B cell (primary cell): ENCODE measurements at places on chromosomes 4 and X. TPM values are rescaled to one million over a fixed set of nuclear protein-coding genes. Genes with fewer than 3 reads are reported as not detected.

DNA sequence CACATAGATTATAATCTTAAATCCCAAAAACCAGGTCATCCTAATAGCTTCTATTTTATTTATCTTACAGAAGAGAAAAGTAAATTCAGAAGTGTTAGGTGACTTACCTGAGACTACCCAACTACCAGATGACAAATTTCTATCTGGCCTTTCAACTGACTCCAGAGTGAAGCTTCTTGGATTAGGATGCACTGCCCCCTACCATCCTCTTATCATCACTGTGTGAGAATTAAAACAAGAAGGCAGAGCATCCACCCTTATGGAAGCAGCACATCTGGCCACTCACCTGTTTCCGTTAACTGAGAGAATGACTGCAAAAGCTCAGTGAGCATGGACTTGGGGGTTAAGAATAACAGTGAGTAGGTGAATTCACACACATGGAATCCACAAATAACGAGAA lies 502.6 kb upstream of the TECRL start:
- H3K4me3 ChIP-seq, result no peak overlapping the region
- H3K27me3 ChIP-seq, result no peaks in the 10 kb centered on the region
- no peaks in the 10 kb centered on the region for H3K36me3 ChIP-seq
- H3K27ac ChIP-seq, result no peak overlapping the region

- DNase-seq, result no peak
- H3K27ac ChIP-seq, result no peak overlapping the region
- no peaks in the 10 kb centered on the region for H3K36me3 ChIP-seq
- H3K4me1 ChIP-seq, result no peaks in the 10 kb centered on the region
- no peaks in the 10 kb centered on the region for H3K27me3 ChIP-seq
Observed at GRCh38 chr4:8385611-8386010, 54.9 kb downstream of the ACOX3 start.

GRCh38 chrX:113920661-113921060 lies 663.2 kb upstream of the HTR2C start:
- no peak overlapping the region for H3K4me3 ChIP-seq
- H3K36me3 ChIP-seq, result no peaks in the 10 kb centered on the region
- DNase-seq, result no peak
- no peaks in the 10 kb centered on the region for H3K27me3 ChIP-seq
- H3K4me1 ChIP-seq, result no peaks in the 10 kb centered on the region

DNA sequence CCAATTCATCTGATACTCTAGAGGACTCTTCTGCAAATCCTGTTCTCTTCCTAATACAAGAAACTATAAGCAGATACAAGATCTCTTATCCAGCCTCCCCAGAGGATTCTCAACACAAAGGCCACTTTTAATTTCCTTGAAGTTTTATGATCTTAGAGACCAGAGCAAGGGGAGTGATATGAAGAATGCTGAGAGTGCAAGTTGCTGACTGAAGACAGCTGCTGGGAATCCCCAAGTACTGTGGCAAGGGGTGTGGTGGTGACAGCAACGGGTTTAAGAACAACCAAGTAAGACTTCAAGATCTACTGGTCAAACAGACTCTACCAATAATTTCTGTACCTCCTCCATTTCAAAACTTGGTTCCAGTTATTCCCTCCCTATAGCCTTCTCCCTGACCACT lies 7.0 kb downstream of the AMMECR1 start:
- no peaks in the 10 kb centered on the region for H3K27me3 ChIP-seq
- H3K36me3 ChIP-seq, result no peaks in the 10 kb centered on the region
- H3K27ac ChIP-seq, result no peak overlapping the region
- peaks cover 21% of the 10 kb centered on the region for H3K4me1 ChIP-seq
- H3K4me3 ChIP-seq, result no peak overlapping the region

- DNase-seq, result no peak
- no peak overlapping the region for H3K4me3 ChIP-seq
- no peaks in the 10 kb centered on the region for H3K36me3 ChIP-seq
- no peak overlapping the region for H3K27ac ChIP-seq
Observed at GRCh38 chr4:87949961-87950360, 25.6 kb upstream of the SPP1 start.

- DNase-seq, result no peak
- no peaks in the 10 kb centered on the region for H3K4me1 ChIP-seq
- no peaks in the 10 kb centered on the region for H3K36me3 ChIP-seq
Observed at GRCh38 chr4:6351246-6352000, 81.8 kb downstream of the WFS1 start.

DNA sequence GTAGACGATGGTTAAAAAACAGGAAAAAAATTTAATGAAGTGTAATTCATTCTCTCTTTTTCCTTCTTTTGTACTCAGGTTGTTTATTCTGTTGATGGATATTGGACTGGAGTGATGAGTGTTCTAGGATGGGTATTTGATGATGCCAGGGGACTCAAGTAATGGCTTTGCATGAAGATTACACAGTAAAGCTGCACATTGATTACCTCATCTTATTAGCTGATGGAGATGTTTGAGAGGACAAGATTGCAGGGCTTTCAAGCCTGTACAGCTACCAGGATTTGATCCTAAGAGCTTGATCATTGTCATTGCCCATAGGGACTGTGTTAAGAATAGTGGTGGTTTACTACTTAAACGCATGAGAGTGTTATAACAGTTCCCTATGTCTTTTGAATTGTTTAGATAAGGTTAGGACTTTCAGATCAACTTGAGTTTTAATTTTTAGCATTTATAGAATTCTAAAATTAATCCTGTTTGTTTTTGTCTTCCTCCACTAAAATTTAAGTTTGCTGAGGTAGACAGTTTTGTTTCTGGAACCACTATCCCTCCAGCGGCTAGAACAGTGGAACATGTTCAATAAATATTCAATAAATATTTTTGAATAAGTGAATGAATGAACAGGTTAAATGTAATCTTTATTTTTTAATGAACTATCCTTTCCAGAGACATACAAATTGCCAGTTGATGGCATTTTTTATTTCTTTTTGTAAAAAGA lies 58.2 kb downstream of the GAB1 start:
- no peak for DNase-seq
- peaks cover 3% of the 10 kb centered on the region for H3K36me3 ChIP-seq
- H3K4me3 ChIP-seq, result no peak overlapping the region
- no peak overlapping the region for H3K27ac ChIP-seq

DNA sequence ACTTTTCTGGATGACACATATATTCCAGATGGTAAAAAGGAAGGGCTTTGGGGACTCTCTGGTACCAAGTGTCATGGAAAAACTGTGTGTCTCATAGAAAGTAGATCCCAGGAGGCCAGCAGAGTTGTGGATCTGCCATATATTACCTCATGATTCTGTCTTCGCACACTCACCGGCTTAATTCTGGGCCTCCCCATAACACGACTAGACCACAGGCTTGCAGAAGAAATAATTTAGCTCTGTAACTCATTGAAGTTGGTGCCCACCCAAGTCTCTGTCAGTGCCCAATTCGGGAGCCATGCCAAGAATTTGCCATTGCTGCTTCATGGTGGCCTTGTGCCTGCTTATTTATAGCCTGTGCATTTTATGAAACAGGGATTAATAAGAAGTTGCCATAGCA lies 104.5 kb downstream of the AR start:
- no peak overlapping the region for H3K4me3 ChIP-seq
- H3K36me3 ChIP-seq, result no peaks in the 10 kb centered on the region
- H3K27ac ChIP-seq, result no peak overlapping the region
- H3K27me3 ChIP-seq, result no peaks in the 10 kb centered on the region
- H3K4me1 ChIP-seq, result no peaks in the 10 kb centered on the region

DNA sequence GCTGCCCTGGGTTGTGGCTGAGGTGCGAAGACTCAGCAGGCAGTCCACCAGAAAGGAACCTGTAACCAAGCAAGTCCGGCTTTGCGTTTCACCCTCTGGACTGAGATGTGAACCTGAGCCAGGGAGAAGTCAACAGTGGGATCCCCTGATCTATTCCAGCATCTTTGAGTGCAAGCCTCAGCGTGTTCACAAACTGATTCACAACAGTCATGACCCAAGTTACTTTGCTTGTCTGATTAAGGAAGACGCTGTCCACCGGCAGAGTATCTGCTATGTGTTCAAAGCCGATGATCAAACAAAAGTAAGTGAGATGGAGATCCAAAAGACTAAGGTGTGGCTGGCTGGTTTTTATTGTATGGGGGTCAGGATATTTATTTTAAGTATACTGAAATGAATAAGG lies 11.3 kb downstream of the TBC1D1 start:
- peaks cover 11% of the 10 kb centered on the region for H3K4me1 ChIP-seq
- H3K36me3 ChIP-seq, result peaks cover 13% of the 10 kb centered on the region
- no peak for DNase-seq
- no peak overlapping the region for H3K27ac ChIP-seq

DNA sequence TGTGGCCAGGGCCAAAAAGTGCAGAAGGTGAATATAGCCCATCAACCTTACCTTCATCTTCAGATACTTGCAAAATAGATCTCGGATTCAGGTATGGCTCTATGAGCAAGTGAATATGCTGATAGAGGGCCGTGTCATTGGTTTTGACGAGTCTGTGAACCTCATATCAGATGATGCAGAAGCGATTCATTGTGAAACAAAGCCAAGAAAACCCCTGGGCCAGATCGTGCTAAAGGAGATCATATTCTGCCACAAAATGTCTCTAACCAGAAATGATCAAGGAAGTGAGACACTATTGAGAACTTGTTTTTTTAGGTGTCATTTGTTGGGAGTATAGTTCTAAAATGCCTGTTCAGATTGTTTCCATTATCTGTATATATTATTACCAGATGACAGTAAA lies 48.3 kb downstream of the PDK3 start:
- no peaks in the 10 kb centered on the region for H3K4me1 ChIP-seq
- no peak for DNase-seq
- peaks cover 9% of the 10 kb centered on the region for H3K36me3 ChIP-seq
- H3K27me3 ChIP-seq, result no peaks in the 10 kb centered on the region
- no peak overlapping the region for H3K27ac ChIP-seq

GRCh38 chr4:4989083-4989622 lies 30.1 kb downstream of the CYTL1 start:
- no peaks in the 10 kb centered on the region for H3K36me3 ChIP-seq
- H3K4me3 ChIP-seq, result no peak overlapping the region
- no peaks in the 10 kb centered on the region for H3K4me1 ChIP-seq

- no peak overlapping the region for H3K27ac ChIP-seq
- no peaks in the 10 kb centered on the region for H3K27me3 ChIP-seq
- peak; percentile 60 for DNase-seq
- no peaks in the 10 kb centered on the region for H3K4me1 ChIP-seq
Observed at GRCh38 chr4:176340871-176341685, 21.3 kb downstream of the SPCS3 start.

DNA sequence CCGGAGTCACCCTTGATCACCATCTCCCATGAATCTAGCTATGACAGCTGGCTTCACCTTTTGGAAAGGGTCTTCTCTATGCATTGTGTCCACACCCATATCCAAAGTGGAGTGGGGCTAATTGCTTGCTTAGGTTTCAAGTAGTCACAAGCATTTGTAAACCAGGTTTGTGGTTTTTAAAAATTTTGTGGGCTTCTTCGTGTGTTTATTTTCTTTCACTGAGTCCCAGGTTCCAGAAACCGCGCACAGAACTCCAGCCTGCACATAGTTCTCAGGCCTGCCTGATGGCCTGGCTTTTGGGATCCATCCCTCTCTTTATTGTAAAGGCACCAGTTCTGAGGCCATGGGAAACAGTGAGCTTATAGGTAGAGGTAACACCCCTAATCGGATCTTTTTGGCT lies 70.2 kb upstream of the TLR3 start:
- no peak overlapping the region for H3K4me3 ChIP-seq
- no peaks in the 10 kb centered on the region for H3K4me1 ChIP-seq
- DNase-seq, result no peak
- H3K36me3 ChIP-seq, result no peaks in the 10 kb centered on the region
- H3K27ac ChIP-seq, result no peak overlapping the region

DNA sequence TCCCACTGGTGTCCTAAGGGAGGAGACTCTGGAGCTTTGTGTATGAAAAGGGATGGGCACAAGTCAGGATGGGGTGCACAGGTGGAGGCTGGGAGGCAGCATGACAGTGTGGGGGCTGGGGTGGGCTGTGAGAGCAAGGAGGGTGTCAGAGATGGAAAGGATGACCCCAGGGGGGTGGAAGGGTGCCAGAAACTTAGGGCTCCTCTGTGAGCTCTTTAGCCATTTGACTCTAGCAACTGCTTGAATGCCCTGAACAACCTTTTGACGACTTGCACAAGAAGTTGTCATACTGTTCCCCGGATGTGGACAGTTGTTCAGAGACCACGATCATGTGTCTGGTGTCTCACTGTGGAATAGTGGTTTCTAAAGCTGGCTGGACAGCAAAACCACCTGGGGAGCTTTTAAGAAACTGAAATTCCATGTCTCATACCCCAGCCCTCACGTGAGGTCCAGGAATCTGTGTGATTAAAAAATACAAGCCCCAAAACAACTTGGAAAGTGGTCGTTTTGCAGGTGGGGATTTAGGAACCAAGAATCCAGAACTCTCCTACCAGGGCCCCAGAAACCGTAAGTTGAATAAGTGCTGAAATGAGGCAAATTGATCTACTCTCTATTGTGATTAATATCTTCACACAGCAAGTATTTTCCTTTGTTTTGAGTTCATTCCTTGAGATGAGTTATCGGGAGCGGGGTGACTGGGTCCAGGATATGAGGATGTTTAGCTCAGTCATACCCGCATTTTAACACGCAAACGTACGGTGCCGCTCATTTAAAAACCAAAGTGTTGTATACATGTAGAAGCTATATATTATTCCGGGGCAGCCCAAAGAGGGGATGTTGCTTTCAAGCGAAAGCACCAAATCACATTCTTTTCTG lies 3.4 kb downstream of the RHOH start:
- H3K27me3 ChIP-seq, result no peaks in the 10 kb centered on the region
- DNase-seq, result peak; percentile 63
- peaks cover 53% of the 10 kb centered on the region for H3K4me1 ChIP-seq
- H3K36me3 ChIP-seq, result peaks cover 4% of the 10 kb centered on the region
- H3K4me3 ChIP-seq, result peak overlapping the region; percentile 79

- no peak overlapping the region for H3K27ac ChIP-seq
- H3K4me3 ChIP-seq, result no peak overlapping the region
- DNase-seq, result no peak
Observed at GRCh38 chr4:151472711-151473110, 63.7 kb downstream of the FHIP1A start.

- no peak overlapping the region for H3K27ac ChIP-seq
- peaks cover 5% of the 10 kb centered on the region for H3K27me3 ChIP-seq
- H3K4me1 ChIP-seq, result no peaks in the 10 kb centered on the region
Observed at GRCh38 chr4:163731071-163731470, 236.6 kb downstream of the TMA16 start.

Gene CFP
- total RNA-seq, result 0.59 and 2.0 TPM in 2 replicates

Gene RELL1
- 2.7 and 3.2 TPM in 2 replicates for total RNA-seq

Gene ABRAXAS1
- 34.4 and 38.4 TPM in 2 replicates for total RNA-seq

Gene UTP3
- 42.0 and 42.2 TPM in 2 replicates for total RNA-seq

Gene EOLA2
- 37.7 and 42.0 TPM in 2 replicates for total RNA-seq

Gene NR3C2
- total RNA-seq, result 19.3 and 21.3 TPM in 2 replicates

Gene BEX4
- 17.2 and 19.8 TPM in 2 replicates for total RNA-seq
